ENCODE measurements at places on chromosomes 12 and 14.
A peak's percentile ranks its signal among the peaks of the same experiment; 100 is the strongest.

GRCh38 chr12:71315328-71315985, 124.1 kb upstream of the LGR5 start:
- DNase-seq: no peak

DNA sequence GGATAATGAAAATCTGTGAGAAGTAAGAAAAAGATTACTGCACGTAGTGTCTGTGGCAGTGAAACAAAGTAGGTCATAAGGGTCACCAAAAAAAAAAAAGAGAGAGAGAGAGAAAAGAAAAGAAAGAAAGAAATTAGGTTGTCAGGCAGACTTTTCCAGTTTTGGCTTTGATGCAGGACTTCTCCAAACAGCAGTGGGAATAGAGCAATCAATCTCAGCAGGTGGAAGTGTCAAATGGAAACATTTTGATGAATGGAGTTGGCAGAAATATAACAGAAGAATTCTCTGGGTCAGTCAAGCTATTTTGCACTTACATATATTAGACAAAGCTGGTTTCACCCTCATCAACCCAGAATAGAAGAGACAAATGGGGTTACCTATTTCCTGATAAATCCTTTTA, 745.8 kb downstream of the SLC6A15 start:
- no peak for DNase-seq

GRCh38 chr14:94036313-94037167, 10.4 kb downstream of the OTUB2 start:
- peak; percentile 56 for DNase-seq

GRCh38 chr12:121992059-121992879, 29.4 kb upstream of the BCL7A start:
- DNase-seq: peak; percentile 84

DNA sequence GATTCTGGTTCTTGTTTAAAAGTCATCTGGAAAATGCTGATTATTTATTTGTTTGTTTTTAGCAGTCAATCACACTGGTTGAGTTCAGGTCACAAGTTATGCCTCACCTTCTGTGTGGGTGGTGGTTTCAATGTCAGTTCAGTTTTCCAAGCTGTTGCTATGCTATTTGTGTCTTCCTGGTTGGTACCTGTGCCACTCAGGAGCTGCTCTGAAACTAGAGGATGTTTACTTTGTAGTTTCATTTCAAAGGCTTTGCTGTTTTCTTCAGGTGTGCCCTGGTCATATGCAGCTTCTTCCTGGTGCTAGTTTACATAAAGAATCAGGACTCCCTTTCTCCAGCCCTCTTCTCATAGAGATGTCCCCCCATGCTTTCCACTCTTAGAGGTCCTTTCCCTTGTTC, 75.7 kb upstream of the PPP4R3A start:
- DNase-seq: no peak

DNA sequence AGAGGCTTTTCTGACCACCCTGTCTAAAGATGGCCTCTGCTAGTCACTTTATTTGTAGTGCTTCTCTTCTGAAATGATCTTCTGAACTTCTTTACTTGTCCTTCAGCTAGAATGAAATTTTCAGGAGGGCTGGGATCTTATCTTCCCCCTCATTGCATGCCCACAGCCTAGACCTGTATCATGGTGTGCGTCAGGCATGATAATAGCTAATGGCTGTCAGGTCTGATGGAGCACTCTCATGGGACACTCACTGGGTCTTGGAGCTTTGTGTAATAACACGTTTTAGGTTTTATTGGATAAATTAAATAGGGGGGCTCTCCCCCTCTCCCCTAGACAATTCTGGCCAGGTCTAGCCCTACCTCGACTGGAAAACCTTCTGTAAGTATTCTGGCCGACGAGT, 97.1 kb upstream of the NRXN3 start:
- DNase-seq: no peak

- no peak for DNase-seq
Observed at GRCh38 chr12:53733807-53734200, 6.6 kb upstream of the CALCOCO1 start.

GRCh38 chr12:24389394-24389793, 439.9 kb upstream of the SOX5 start:
- DNase-seq: no peak

GRCh38 chr14:47194055-47194454, 481.4 kb downstream of the MDGA2 start:
- DNase-seq: peak; percentile 26

GRCh38 chr12:67062193-67062592, 207.0 kb upstream of the CAND1 start:
- DNase-seq: no peak

- no peak for DNase-seq
Observed at GRCh38 chr12:56202366-56202765, 13.1 kb upstream of the SMARCC2 start.

- no peak for DNase-seq
Observed at GRCh38 chr12:4992871-4993270, 50.8 kb upstream of the KCNA5 start.

DNA sequence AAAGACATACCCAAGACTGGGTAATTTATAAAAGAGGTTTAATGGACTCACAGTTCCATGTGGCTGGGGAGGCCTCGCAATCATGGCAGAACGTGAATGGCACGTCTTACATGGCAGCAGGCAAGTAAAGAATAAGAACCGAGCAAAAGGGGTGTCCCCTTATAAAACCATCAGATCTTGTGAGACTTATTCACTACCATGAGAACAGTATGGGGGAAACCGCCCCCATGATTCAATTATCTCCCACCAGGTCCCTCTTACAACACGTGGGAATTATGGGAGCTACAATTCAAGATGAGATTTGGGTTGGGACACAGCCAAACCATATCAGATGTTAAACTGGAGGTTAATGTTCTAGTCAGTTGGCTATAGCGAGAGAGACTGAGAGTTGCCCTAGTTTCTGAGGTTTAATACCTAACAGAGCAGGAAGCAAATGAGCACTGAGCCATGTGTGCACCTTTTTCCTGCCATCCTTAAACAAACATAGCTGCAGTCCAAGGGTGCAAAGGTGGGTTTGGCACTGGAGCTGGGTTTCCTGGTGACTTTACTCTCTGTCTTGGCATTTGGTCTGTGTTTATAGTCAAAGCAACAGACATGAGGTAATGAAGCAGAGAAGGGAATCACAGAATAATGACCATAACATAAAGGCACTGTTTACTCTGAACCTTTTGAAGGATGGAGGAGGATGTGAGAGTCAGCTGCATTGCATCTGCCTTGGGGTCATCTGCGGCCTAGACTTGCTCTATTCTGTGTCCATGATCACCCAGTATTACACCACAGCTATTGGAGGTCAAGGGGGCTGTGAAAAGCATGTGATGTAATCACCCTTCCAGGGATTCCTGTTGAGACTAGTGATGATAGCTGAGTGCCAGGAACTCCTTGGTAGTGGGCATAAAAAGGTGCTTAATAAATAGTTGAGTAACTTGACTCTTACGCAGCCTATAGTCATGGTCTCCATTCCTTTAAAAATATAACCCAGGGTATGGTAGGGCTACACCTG, 83.6 kb upstream of the USP44 start:
- DNase-seq: no peak

- DNase-seq: no peak
Observed at GRCh38 chr14:55426891-55427290, 13.5 kb downstream of the TBPL2 start.

DNA sequence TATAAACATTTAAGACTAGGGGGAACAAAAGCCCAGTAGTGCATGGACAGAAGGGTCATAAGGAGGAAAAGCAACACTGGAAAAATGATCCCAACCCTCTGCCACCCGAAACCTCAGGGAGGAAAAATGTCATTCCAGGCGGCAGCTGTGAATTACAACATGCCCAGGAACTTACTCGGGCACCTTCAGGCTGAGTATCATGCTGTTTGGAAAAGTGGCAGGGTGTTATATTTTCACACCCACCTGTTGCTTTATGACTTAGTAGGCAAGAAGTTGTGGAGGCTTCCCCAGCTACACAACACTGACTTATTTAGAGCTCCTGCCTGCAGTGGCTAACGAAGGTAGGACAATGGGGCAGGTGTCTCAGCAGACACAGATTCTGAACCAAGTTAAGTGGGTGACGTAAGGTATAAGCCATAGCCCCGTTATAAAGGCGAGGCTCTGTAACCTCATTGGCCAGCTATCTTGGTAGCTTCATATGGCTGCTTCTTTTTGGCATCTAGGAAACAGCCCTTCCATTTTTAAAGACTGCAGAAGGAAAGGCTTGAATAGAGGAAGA, 96.1 kb upstream of the IFNG-AS1 start:
- DNase-seq: no peak

DNA sequence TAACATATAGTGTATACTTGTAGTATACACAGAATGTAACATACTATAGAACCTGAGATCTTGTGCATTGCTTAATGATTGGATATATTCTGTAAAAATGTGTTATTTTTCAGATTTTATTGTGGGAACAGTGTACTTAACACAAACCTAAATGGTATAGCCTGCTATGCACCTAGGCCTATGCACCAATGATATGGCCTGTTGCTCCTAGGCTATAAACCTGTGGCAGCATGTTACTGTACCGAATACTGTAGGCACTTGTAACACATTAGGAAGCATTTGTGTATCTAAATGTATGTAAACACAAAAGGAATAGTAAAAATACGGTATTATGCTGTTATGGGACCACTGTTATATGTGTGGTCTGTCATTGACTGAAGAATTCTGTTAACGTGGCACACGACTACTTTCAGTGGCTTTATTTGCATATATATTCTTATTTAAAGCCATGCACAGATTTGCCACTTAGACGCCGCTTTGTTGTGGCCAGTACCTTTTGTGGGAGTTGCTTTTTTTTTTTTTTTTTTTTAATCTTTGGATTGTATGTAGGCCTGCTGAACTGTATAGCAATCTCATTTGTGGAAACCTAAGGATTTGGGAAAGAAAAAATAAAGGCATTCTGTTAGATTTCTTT, 7.4 kb downstream of the PAPOLA start:
- no peak for DNase-seq

DNA sequence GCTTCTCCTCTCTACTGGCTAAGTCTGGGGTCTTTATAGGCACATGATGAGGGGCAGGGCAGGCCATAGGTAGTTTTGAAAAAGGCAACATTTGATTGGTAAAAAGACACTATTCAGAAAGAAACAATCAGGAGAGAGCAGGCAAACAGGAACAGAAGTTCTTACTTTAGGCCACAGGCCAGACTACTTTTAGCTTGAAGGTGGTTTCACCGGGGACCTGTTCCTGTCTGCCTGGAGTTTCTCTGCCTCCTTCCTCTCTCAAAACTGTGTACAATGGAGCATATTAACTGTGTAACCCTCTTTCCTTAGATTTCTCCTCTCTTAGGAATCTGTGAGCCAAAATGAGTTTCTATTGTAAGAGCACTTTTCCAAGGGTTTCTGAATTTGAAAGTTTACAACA, 167.9 kb upstream of the AVPR1A start:
- no peak for DNase-seq

GRCh38 chr14:54138024-54138353, 181.4 kb upstream of the BMP4 start:
- DNase-seq: no peak

- DNase-seq: no peak
Observed at GRCh38 chr12:122927756-122928403, 32.0 kb upstream of the VPS37B start.

DNA sequence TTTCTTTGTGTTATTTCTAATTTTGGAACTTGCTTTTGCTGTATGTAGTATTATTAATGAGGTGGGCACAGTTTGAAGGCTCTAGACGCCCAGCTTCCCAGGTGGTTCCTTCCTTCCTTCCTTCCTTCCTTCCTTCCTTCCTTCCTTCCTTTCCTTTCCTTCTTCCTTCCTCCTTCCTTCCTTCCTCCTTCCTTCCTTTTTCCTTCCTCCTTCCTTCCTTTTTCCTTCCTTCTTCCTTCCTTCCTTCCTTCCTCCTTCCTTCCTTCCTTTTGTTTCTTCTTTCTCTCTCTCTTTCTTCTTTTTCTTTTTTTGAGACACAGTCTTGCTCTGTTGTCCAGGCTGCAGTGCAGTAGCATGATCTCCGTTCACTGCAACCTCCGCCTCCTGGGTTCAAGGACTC, 906.7 kb downstream of the AACS start:
- DNase-seq: no peak

DNA sequence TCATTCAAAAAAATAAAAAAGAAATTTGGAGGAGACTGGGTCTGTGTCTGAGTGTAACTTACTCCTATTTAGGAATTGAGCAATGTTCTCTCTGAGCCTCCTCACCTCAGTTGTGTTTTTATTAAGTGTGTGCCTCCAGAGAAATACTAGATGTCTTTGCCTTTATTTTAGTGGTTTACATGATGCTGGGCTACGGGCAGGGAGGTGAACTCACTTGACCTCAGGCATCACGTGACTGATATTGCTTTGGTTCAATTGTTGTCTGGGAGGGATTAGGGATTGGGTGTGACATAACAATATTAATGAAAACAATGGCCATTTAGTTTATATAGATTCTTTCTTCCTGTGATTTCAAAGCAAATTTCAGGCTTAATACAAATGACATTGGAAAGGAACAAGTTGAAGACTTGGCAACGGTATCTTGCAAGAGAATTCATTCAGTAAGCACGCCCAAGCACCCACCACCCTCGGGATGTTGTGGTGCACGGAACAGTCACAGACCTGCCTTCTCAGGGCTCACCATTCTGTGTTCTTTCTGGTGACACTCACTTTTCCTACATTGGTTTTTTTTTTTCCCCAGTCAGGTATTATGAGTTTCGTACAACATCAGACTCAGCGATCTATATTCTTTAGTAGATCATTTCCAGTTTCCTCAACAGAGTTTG, 77.5 kb downstream of the BMP4 start:
- no peak for DNase-seq

GRCh38 chr12:38384816-38385378, 68.3 kb downstream of the ALG10B start:
- peak; percentile 50 for DNase-seq

GRCh38 chr12:68800294-68800693, 7.7 kb upstream of the MDM2 start:
- DNase-seq: no peak

GRCh38 chr12:34287437-34287836, 265.1 kb downstream of the ALG10 start:
- no peak for DNase-seq

- DNase-seq: no peak
Observed at GRCh38 chr12:109890620-109891170, 9.4 kb upstream of the TCHP start.

DNA sequence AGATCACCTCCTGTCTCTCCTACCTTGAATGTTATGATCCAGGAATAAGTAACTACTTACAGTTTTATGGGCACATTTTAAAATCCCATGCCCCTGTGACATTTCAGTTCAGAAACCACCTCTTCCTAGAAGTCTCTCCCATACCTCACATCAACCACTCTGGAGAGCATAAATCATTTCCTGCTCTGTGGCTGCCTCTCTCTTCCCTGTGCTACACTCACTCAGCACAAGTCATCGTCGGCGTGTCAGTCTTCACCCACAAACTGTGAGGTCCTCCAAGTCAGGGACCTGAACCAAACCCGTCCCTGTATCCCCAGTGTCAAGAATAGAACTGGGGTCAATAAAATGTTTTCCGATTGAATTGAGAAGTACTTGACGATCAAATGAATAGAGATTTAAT, 863.3 kb downstream of the BCL11B start:
- DNase-seq: no peak

DNA sequence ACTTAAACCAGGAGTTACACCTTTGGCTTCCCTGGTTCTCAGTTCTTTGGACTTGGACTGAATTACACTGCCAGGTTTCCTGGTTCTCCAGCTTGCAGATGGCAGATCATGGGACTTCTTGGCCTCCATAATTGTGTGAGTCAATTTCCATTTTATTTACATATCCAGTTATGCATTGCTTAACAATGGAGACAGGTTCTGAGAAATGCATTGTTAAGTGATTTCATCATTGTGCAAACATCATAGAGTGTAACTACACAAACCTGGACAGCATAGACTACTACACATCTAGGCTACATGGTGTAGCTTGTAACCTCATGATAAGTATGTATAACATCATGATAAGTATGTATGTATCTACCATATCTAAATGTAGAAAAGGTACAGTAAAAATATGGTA, 276.1 kb upstream of the BTG1 start:
- no peak for DNase-seq

Data from urothelium cell line (cell line).